ENCODE measurements at places on chromosomes 12 and 14.

DNA sequence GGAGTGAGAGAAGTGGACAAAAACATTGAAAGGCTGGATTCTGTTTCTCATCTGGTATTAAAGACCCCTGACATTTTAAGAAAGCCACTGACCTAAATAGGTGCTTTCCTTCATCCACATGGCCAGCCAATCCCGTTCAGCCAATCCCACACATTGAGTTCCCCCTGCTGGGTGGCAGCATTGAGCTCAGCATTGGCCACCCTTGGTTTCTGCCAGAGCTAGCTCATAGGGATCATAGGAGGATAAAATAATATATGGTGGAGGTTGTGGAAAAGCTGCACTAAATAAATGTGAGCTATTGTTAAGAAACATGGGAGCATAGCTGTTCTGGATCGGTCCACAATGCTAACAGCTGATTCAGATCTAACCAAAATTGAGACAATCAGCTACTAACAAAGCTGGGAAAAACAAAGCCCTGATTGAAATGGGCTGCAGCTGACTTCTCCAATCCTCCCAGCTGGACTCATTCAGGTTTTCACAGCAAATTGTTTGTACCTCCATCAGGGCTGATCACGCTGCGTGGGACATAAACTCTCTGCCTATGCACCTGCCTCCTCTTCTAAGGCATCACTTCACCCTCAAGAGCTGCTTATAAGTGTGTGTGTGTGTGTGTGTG, 256.5 kb downstream of the EMP1 start:
- no peak for DNase-seq

- no peak for DNase-seq
Measured at GRCh38 chr14:20802341-20803084, at the start of gene RNASE1. Gene RNASE1, minus strand, starts transcription at chr14:20802844. Its CDS starts 776 bp downstream, at chr14:20802068.

- no peak for DNase-seq
Measured at GRCh38 chr12:25051171-25051570, 102.3 kb upstream of the BCAT1 start.

GRCh38 chr12:106082216-106083175, 56.3 kb downstream of the NUAK1 start:
- no peak for DNase-seq

GRCh38 chr12:68389305-68389704, 57.1 kb upstream of the MDM1 start:
- no peak for DNase-seq

GRCh38 chr14:102949062-102949800, 26.8 kb downstream of the AMN start:
- no peak for DNase-seq

GRCh38 chr12:44875417-44875953, 630 bp downstream of the NELL2 start:
- no peak for DNase-seq

DNA sequence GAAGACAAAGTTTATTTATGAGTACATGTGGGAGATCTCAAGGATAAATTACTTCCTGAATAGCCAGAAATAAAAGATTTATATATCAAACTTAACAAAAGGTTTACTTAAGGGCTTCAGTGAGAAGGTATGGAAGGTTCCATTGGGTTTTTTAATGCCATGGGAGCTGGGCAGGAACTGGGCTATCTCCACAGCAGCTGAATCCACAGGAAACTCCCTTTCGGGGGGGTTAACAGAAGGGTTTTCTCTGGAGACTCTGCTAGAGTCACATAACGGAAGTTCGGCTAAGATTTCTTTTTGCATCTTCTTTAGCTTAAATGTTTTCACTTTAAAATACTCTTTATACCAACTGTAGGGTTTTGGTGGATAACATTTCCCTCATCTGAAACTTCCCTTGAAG, 113.5 kb downstream of the UNC79 start:
- no peak for DNase-seq

GRCh38 chr14:22666203-22666893, 22.2 kb upstream of the OR6J1 start:
- no peak for DNase-seq

DNA sequence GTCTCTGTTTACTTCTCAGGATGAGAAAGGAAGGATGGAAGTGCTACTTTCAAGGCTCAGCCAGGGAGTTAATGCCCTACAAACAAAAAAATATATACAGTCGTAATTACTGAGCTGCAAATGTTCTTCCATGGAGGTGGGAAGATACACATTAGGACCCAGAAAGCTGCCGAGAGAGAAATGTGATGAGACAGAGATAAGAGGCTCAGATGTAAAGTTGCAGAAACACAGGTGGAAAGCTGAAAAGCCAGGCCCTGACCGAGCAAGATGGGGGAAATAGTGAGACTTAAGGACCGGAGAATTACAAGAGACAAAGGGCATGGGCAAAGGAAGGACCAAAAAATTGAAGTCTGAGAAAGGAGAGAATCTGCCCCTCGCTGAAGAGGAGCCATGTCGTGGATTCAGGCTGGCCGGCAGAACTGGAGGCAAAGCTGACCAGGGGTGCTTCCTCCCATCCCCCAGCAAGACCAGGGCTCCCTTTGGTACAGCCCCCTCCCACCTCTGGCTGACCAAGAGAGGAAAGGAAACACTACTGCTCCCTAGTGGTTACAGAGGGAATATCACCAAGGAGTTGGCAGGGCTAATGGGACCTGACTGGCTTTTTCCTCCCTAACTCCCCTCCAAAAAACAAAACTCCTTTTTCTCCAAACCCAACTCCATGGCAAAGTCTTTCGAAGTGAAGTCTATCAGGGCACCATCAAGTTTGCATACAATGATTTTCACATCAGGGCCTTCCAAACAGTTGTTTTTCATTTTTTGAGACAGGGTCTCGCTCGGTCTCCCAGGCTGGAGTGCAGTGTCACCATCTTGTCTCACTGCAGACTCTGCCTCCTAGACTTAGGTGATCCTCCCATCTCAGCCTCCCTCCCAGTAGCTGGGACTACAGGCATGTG, 12.1 kb downstream of the ZFHX2 start:
- DNase-seq = no peak

All from AG09319 (cell line).